IPS-NIHi11 (cell line): ENCODE measurements at places on chromosomes 16 and 17.

DNA sequence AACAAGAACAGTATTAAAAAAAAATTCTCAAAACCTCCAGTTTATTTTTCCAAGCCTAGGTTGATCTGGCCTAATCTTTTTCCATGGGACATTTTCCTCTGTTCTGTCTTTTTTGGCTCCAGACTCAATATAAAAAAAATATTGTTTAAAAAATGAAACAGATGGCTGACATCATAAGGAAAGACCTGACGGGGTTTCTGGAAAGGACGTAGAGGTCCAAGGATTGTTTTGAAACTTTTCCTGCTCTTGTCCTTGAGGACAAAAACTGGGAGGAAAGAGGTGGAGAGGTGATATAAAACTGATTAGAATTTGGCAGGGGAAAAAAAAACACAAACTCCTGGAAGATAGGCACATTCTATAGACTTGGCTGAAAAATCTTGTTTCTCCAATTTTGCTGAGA, 211.4 kb upstream of the CDH11 start:
- DNase-seq: no peak

GRCh38 chr17:57338257-57338914, 82.1 kb downstream of the MSI2 start:
- DNase-seq: peak; percentile 38

DNA sequence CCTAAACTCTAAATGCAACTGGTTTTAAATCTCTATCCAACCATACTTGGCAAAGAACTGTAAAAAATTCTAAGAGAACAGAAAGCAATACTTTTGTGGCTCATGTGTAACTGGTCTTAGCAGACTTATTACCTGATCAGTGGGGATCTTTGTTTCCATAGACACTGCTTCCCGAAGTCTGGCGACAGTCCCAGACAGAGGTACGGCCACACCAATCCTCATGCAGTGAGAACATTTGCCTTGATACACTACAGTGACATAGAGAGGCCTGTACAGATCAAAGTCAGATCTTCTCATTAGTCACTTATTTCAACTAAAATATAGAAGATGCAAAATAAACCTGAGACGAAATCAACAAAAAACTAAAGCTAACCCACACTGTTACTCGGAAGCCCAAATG, 43.9 kb downstream of the USP31 start:
- DNase-seq: no peak

DNA sequence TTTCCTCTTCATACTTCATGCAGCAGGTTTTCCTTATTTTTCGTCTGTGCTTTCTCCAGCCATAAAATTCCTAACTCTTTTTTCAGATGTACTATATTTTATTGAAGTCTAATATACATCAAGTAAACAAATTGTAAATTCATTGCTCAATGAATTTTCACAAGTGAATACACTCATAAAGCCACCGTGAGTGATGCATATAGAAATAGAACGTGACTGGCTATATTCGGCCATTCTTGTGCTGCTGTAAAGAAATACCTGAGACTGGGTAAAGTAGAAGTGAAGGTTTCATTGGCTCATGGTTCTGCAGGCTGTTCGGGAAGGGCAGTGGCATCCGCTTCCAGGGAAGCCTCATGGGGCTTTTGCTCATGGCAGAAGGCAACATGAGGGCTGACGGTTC, 868.4 kb upstream of the EEF2KMT start:
- no peak for DNase-seq

DNA sequence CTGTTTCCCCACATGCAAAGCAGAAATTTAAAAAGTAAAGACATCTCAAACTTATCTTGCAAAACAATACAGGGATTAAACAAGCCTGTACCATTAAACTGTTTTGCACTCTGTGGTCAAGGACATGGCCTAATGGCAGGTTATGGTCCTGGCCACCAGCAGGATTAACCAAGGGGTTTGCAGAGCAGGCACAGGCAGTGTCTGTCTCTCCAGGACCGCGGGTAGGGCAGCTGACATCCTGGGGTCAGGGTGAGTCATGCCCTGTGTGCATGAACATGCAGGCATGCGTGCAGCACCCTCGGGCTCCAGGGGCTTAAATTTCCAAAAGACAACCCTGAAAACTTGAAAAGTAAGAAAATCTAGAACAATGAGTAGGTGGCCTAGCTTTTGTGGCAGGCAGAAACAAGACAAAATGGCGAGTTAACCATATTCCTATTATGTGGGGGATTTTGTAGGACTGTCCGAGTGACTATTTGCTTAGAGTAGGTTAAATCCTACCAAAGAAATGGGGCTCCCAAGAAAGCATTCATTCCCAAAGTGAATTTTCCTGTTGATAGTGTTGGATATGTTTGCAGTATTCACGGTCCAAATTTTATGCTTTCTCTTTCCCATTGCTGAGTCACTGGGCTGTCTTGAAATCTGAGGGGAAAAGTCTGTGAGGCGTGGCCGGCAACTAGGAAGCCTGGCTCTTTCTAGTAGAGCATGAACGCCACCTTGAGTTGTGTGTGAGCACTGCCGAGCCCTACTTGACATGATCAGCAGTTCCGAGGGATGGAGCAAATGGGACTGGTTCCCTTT, 158.4 kb upstream of the FAM20A start:
- DNase-seq: peak; percentile 85

- no peak for DNase-seq
Measured at GRCh38 chr16:54268766-54269165, 17.8 kb downstream of the IRX3 start.

DNA sequence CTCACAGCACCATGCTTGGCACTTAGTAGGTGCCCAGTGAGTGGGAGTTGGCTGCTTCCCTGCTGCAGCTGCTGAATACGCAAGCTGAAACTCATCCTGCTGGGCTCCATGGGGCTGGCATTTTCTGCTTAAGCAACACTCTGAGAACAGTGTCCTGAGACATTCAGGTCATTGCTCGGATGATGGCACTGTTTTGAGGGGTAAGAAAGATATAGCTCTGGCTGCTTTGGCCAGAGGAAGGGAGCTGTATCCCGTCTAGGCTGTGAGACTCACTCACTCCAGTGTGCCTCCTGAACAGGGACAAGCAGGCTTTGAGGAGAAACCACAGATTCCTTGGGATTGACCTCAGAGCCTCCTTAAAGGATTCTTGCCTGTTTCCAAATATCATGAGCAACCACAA, 120.5 kb downstream of the CLEC16A start:
- DNase-seq: no peak

DNA sequence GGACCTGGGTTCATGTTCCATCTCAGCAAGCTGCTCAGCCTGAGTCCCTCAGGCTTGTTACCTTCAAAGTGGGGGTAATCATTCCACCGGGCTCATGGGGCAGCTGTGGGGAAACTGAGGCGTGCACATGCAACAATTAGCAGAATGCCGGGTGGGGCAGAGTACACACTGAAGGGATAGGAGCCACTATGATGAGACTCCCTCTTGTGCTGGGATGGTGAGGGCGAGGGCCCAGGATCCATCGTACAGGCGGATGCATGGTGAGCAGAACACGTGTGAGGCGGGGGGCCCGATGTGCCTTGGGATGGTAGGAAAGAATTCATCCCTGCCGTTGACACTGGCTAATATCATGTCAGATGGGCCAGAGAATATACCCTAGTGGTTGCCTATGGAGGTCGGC, 25.5 kb upstream of the MAP3K14 start:
- DNase-seq: no peak

DNA sequence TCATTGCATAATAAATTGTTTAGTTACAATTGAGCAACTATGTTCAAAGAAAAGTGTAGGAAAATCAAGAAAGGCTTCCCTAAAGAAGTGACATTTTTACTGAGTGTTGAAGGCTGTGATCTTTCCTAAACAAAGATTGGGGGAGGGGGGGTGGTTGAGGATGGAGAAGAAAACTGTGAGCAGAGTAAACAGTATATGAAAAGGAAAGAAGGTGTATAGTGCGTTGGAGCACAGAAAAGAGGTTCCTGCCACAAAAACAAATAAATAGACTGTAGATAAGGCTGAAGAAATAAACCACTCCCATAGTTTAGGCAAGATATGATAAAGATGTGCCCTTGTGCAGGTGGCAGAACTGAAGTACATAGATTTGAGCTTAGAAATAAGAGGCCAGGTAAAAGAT, 8.5 kb downstream of the ABCA10 start:
- DNase-seq: no peak

GRCh38 chr17:59416184-59416583, 84.7 kb downstream of the YPEL2 start:
- DNase-seq: no peak

GRCh38 chr16:55605754-55606336, 39.4 kb downstream of the CAPNS2 start:
- no peak for DNase-seq

GRCh38 chr16:89491238-89491869, 993 bp upstream of the ANKRD11 start:
- DNase-seq: no peak

GRCh38 chr16:83619381-83620150, 188.2 kb upstream of the HSBP1 start:
- no peak for DNase-seq

GRCh38 chr16:78105517-78105916, 6.1 kb downstream of the WWOX start:
- DNase-seq: no peak

GRCh38 chr17:77899498-77899897, 59.0 kb upstream of the TNRC6C start:
- DNase-seq: no peak

DNA sequence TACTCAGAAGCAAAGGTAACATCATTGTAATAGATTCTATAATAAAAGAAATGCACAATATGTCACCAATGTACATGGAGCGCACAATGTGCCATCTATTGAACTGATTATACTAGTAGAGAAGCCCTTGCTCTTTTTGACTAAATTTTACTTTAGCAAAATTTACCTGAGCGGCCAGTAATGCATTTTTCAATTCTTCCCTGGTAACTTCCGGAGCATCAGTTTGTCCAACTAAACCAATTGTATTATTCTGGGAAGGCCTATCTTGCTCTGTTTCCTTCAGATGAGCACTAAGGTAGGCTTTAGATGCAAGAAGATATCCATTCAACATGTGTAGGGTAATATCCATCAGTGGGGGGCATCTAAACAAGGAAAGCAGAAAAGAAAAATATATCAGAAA, 8.8 kb upstream of the BRIP1 start:
- no peak for DNase-seq

DNA sequence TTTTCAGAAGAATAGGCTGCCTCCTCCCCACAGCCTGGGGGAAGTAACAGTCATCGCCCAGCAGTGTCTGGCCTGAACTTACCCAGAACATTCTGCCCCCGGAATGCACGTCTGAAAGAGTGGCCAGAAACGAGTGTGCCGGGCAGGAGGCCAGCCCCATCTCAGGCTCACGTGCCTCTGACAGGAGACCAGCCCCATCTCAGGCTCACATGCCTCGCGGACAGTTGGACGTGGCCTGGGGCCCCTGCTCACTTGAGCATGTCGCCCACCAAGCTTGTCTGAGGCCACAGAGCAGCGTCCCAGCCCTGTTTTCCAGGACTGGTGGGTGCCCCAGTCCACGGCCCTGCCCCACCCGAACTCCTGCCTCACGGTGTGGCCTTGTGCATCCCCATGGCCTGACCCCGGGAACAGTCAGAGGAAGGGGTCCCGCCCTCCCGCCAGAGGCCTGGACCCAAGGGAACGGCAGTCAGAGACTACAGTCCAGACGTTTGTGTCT, 16.3 kb upstream of the CDH15 start:
- DNase-seq: no peak

- DNase-seq: no peak
Measured at GRCh38 chr17:40075942-40076498, 13.3 kb downstream of the THRA start.

DNA sequence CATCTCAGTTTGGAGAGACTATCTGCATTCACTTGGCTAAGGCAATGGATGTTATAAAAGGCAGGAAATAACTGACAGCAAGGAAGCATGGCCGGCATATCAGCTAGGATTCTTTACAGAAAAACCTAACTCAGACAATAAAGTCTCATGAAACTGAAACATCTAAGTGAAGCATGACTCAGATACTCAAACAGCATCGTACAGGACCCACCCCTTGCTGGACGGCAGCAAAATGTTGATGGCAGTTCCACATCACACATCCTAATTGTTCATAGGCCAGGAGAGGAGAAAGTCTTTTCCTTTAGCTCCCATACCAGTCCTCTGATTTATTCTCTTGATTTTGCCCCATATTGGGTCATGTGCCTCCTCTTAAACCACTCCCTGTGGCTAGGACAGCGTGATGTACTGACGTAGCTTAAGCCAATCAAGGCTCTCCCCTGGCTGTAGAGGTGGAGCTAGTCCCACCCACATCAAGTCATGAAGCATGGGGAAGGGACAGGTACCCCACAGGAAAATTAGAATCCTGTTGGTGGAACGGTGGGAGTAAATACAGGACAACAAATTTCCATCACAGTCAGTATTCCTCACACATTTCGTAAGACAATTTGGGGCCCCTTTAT, 178.9 kb downstream of the IRX3 start:
- DNase-seq: no peak

- no peak for DNase-seq
Measured at GRCh38 chr17:68603027-68603426, 1.9 kb upstream of the FAM20A start.

GRCh38 chr16:2819179-2819938, 2.3 kb downstream of the PRSS21 start:
- DNase-seq: no peak

DNA sequence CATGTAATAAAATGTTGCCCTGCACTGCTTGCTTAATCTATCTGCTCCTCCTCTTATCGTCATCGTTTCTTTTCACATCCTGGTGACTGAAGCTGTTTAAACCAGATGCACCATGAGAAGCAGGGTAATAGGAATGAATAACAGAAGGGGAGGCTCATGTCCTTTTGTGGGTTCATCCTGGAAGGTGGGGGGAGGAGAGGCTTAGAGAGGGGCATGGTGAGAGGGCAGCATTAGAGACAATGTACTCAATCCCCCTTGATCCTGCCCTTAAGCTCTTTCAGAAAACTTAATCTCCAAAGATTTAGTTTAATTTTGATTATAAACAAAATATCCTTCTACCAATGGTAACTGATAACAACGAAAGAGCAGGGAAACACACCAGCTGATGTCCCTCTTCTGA, 248.5 kb downstream of the CA10 start:
- DNase-seq: no peak

DNA sequence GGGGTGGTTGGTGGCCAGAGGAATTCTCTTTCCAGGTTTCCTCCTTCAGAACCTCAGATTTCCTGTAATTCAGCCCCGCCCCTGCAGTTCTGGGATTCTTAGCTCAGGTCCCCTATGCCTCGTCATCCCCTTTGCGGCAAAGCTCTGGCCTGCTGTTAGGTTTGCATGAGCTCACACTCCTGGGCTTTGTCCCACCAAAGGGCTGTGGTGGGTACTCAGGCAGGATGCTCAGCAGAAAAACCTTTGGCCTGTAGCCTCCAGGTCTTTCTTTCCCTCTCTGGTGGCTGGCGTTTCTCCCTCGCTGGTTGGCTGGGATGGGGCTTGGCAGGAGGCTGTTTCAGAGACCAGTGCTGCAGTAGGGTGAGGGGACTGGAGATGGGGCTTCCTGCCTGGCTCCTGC, 9.6 kb upstream of the PLEKHG4 start:
- DNase-seq: no peak
